DND-41 (cell line): ENCODE measurements at places on chromosomes 3 and 15.

DNA sequence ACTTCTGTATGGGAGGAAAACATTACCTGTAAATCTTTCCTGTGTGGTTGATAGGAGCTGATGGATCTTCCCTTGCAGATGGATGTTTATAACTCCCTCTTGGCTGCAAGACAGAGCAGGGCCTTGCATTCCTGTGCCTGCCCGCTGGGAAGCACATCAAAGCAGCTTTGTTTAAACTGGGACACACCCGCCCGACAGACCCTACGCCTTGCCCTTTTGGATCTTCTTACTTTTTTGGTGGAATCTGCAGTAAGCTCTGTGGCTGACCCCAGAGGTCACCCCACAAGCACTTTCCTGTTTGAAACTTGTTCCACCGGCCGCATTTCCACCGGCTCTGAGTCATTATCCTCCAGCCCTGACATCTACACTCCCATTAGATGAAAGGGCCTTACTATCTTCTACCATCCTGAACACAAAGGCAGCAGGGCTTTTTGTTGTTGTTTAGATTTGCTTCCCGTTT is 244.1 kb upstream of the STT3B start:
- H3K4me3 ChIP-seq = no peak overlapping the region
- peaks cover 19% of the 10 kb centered on the region for H3K4me1 ChIP-seq
- H3K36me3 ChIP-seq = no peaks in the 10 kb centered on the region
- H3K27ac ChIP-seq = no peak overlapping the region
- DNase-seq = no peak
- no peaks in the 10 kb centered on the region for H3K27me3 ChIP-seq

GRCh38 chr3:140388202-140388922 is 289.5 kb upstream of the TRIM42 start:
- H3K4me1 ChIP-seq = no peaks in the 10 kb centered on the region
- no peaks in the 10 kb centered on the region for H3K27me3 ChIP-seq
- DNase-seq = no peak
- no peak overlapping the region for H3K4me3 ChIP-seq
- H3K36me3 ChIP-seq = no peaks in the 10 kb centered on the region

GRCh38 chr3:69740103-69741021 is 1.1 kb downstream of the MITF start:
- H3K36me3 ChIP-seq = no peaks in the 10 kb centered on the region
- DNase-seq = no peak

DNA sequence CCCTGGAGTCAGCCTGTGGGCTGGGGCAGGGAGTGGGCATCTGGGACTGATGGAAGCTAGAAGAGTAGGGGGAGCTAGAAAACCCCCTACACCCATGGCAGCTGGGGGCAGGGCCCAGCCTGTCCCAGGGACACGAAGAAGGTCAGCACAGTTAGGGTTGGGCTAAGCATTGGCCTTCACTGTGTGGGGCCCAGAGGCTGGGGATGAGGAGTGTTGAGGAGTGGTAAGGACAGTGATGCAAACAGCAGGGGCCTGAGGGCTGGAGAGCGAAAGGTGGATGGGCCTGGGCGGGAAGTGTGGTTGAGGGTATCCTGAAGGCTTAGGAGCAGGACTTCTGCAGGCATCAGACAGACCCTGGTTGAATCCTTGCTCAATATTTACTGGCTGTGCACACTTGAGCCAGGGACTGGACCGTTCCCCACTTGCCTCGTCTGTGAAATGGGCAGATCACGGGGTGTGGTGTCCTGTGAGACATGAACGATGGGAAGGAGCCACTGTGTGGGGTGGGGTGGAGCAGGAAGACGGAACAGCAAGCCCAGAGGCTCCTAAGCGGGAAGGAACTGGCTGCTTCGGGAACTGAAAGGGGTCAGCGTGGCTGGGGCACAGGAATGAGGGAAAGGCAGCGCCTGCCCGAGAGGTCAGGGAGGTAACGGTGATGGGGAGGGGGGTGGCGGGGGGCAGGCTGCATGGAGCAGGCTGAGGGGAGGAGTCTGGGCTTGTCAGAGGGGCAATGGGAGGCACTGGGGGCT is 7.3 kb downstream of the PRKCD start:
- no peaks in the 10 kb centered on the region for H3K27me3 ChIP-seq
- H3K4me3 ChIP-seq = no peak overlapping the region
- H3K27ac ChIP-seq = no peak overlapping the region
- no peaks in the 10 kb centered on the region for H3K36me3 ChIP-seq
- H3K4me1 ChIP-seq = no peaks in the 10 kb centered on the region

DNA sequence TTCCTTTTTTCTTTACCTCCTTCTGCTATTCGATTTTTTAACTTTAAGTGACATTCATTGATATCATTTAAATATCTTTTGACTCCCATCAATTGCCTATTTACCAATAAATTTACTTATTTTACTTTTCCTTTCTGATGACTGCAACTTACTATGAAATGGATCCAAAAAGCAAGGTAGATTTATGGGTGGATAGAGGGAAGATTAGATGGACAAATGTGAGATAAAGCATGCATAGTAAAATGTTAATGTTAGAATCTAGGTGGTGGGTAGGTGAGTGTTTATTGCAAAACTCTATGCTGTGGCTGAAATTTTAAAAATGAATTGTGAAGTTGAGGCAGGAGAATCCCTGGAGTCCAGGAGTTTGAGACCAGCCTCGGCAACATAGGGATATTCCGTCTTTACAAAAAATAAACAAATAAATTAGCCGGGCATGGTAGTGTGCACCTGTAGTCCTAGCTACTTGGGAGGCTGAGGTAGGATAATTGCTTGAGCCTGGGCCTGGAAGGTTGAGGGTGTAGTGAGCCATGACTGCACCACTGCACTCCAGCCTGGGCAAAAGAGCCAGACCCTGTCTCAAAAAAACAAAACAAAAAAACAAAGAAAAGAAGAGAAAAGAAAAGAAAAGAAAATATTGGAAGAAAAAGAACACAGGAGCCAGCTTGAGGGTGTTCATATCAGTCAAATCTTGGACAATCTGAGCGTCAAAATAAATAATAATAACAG is 6.1 kb upstream of the PDCD6IP start:
- DNase-seq = no peak
- H3K4me3 ChIP-seq = no peak overlapping the region
- H3K36me3 ChIP-seq = no peaks in the 10 kb centered on the region
- no peaks in the 10 kb centered on the region for H3K27me3 ChIP-seq
- no peak overlapping the region for H3K27ac ChIP-seq
- peaks cover 4% of the 10 kb centered on the region for H3K4me1 ChIP-seq

- H3K27ac ChIP-seq = peak overlapping the region; percentile 86
- DNase-seq = peak; percentile 73
- H3K4me1 ChIP-seq = peaks cover 30% of the 10 kb centered on the region
- H3K4me3 ChIP-seq = peak overlapping the region; percentile 63
These were observed 631 bp downstream of the NKTR start for GRCh38 chr3:42600958-42601675.

GRCh38 chr3:149670742-149671492 is 13.1 kb upstream of the WWTR1 start:
- H3K36me3 ChIP-seq = no peaks in the 10 kb centered on the region
- H3K4me1 ChIP-seq = no peaks in the 10 kb centered on the region
- H3K4me3 ChIP-seq = no peak overlapping the region
- no peak overlapping the region for H3K27ac ChIP-seq
- DNase-seq = no peak

- H3K4me1 ChIP-seq = no peaks in the 10 kb centered on the region
- no peak for DNase-seq
- no peaks in the 10 kb centered on the region for H3K36me3 ChIP-seq
- no peak overlapping the region for H3K27ac ChIP-seq
These were observed 238.5 kb downstream of the DOCK3 start for GRCh38 chr3:50913260-50913659.

- H3K36me3 ChIP-seq = no peaks in the 10 kb centered on the region
- H3K4me1 ChIP-seq = no peaks in the 10 kb centered on the region
- DNase-seq = no peak
- H3K27me3 ChIP-seq = no peaks in the 10 kb centered on the region
- H3K4me3 ChIP-seq = no peak overlapping the region
These were observed 1.8 kb downstream of the MUC4 start for GRCh38 chr3:195809796-195810454.

GRCh38 chr3:98961161-98962155 is 60.0 kb upstream of the DCBLD2 start:
- H3K27me3 ChIP-seq = peaks cover 5% of the 10 kb centered on the region
- DNase-seq = no peak
- no peak overlapping the region for H3K4me3 ChIP-seq
- no peaks in the 10 kb centered on the region for H3K36me3 ChIP-seq
- no peaks in the 10 kb centered on the region for H3K4me1 ChIP-seq

GRCh38 chr3:189160519-189161309 is 11.1 kb upstream of the TPRG1 start:
- no peak for DNase-seq
- H3K4me3 ChIP-seq = no peak overlapping the region
- no peaks in the 10 kb centered on the region for H3K4me1 ChIP-seq
- H3K27ac ChIP-seq = no peak overlapping the region

GRCh38 chr3:141419946-141420345 is 51.6 kb downstream of the ZBTB38 start:
- no peak for DNase-seq
- H3K36me3 ChIP-seq = no peaks in the 10 kb centered on the region
- no peak overlapping the region for H3K4me3 ChIP-seq
- no peaks in the 10 kb centered on the region for H3K27me3 ChIP-seq
- H3K4me1 ChIP-seq = no peaks in the 10 kb centered on the region
- no peak overlapping the region for H3K27ac ChIP-seq

GRCh38 chr15:100860829-100861510 is 18.7 kb upstream of the ALDH1A3 start:
- H3K4me3 ChIP-seq = no peak overlapping the region
- DNase-seq = no peak
- no peak overlapping the region for H3K27ac ChIP-seq
- no peaks in the 10 kb centered on the region for H3K4me1 ChIP-seq

DNA sequence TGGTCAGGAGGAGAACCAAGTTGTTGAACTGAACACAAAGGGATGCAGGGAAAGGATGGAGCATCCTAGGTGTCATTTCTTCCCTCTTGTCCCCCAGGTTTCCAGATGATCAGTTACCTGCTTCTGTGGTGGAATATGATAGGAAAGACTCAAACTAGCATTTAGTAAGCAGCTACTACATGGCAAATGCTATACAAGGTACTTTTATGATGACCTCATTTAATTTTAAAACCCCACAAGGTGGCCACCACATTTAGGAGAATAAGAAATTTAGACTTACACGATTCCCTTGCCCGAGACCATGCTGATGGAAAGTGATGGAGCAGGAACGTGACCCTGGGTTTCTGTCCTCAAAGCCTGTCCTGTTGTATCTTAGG is 40.9 kb downstream of the CCR4 start:
- H3K27ac ChIP-seq = no peak overlapping the region
- DNase-seq = no peak
- H3K36me3 ChIP-seq = peaks cover 12% of the 10 kb centered on the region; the same call in 1 of the 2 replicates
- no peaks in the 10 kb centered on the region for H3K27me3 ChIP-seq

GRCh38 chr3:141682921-141683320 is 55.2 kb upstream of the RNF7 start:
- no peaks in the 10 kb centered on the region for H3K27me3 ChIP-seq
- no peak for DNase-seq
- H3K4me3 ChIP-seq = no peak overlapping the region
- no peak overlapping the region for H3K27ac ChIP-seq
- peaks cover 33% of the 10 kb centered on the region for H3K4me1 ChIP-seq

- no peak for DNase-seq
- H3K36me3 ChIP-seq = peaks cover 30% of the 10 kb centered on the region
- H3K4me1 ChIP-seq = no peaks in the 10 kb centered on the region
These were observed 19.5 kb downstream of the GMPS start for GRCh38 chr3:155889952-155890351.

GRCh38 chr15:91068966-91069365 is 31.1 kb upstream of the SV2B start:
- H3K36me3 ChIP-seq = no peaks in the 10 kb centered on the region
- no peaks in the 10 kb centered on the region for H3K4me1 ChIP-seq
- no peak overlapping the region for H3K27ac ChIP-seq
- peaks cover 7% of the 10 kb centered on the region for H3K27me3 ChIP-seq

DNA sequence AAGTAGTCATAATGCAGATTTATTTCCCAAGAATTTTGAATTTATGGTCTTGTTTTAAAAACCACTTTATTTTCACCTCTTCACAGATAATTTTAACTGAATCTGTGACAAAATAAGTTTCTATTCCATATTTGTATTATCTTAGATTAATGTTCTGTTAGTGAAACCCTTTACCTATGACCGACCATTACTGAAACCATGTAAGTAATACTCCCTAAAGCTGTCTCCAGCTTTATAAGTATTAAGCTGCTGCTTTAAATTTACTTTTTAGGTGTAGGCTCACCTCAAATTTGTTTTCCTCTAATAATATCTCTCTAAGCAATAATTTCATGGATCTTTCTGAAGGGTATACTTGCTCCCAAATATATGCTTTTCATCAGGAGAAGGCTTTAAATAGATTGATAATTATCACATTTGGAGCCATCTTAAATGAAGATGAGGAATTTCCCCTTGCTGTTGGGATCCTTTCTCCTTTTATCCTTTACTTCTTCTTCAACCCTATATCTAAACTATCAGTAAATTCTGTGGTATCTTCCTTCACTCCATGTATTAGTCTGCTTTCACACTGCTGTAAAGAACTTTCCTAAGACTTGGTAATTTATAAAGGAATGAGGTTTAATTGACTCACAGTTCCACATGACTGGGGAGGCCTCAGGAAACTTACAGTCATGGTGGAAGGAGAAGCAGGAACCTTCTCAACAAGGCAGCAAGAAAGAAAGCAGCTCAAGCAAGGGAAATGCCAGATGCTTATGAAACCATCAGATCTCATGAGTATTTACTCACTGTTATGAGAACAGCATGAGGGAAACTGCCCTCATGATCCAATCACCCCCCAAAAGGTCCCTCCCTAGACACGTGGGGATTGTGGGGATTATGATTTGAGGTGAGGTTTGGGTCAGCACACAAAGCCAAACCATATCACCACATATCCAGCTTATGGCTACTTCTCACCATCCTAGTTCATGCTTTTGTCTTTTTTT is 92.3 kb upstream of the P2RY1 start:
- no peak for DNase-seq
- H3K4me3 ChIP-seq = no peak overlapping the region
- H3K27me3 ChIP-seq = no peaks in the 10 kb centered on the region
- H3K4me1 ChIP-seq = no peaks in the 10 kb centered on the region
- no peaks in the 10 kb centered on the region for H3K36me3 ChIP-seq
- H3K27ac ChIP-seq = no peak overlapping the region

GRCh38 chr15:71248386-71248785 is 133.1 kb downstream of the THSD4 start:
- no peak for DNase-seq
- no peaks in the 10 kb centered on the region for H3K36me3 ChIP-seq
- no peaks in the 10 kb centered on the region for H3K27me3 ChIP-seq
- H3K27ac ChIP-seq = no peak overlapping the region
- H3K4me3 ChIP-seq = no peak overlapping the region

GRCh38 chr3:139738697-139739096 is 60.9 kb upstream of the NMNAT3 start:
- H3K27ac ChIP-seq = no peak overlapping the region
- H3K4me3 ChIP-seq = no peak overlapping the region
- H3K27me3 ChIP-seq = peaks cover 3% of the 10 kb centered on the region
- DNase-seq = no peak

DNA sequence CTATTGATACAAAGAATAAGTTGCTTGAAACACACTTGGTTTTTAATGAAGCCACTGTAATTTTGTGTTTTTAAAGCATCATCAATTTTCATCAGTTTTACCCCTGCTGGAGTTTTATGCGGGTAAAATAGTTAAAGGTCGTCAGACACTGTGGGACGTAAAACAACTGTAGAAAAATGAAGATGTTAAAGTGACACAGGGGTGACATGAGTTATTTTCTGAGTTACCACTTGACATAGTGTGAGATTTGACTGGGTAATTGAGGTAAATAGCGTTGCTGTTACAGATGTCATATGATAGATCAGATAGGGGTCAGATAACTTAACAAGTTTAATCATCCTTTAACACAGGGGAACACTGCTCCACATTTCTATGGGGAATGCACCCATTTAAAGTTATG is 297.6 kb downstream of the CHL1 start:
- no peaks in the 10 kb centered on the region for H3K27me3 ChIP-seq
- no peak for DNase-seq
- H3K4me3 ChIP-seq = no peak overlapping the region
- no peak overlapping the region for H3K27ac ChIP-seq
- H3K36me3 ChIP-seq = no peaks in the 10 kb centered on the region
